COR-L47 (cell line): ENCODE measurements at places on chromosomes 2 and 18.

DNA sequence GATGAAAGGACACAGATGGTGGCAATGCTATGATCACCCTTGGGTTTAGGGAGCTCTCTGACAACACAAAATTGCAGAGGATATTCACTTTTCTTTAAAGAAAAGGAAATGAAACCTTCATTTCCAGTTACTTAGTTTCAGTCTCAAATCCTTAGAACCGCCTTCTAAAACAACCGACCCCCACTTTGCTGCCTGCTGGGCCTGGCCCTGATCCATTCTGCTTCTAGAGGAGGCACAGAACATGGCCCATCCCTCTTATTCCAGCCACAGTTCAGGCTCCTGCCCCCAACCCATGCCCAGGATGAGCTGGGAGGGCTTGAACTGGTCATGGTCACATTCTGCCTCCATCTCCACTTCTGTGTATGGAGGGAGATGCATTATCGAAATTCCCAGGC is 311.6 kb downstream of the EN1 start:
- DNase-seq, result no peak

DNA sequence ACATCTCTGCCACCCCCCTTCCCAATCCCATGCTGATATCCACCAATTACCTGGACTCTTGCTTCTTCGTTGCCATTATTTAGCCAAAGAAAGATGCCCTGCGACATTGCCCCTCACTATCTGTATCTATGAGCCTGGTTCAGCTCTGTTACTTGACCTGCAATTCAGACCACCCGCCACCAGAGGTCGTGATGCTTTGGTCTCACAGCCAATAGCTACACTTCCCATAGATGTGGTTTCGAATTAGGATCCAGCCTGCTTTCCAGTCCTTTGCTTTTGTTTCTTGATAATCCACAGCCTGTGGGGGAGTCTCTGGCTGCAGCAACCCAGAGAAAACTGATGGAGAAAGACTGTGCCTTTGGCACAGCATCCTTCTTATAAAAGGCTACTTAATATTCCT is 239.4 kb downstream of the KLHL29 start:
- no peak for DNase-seq

DNA sequence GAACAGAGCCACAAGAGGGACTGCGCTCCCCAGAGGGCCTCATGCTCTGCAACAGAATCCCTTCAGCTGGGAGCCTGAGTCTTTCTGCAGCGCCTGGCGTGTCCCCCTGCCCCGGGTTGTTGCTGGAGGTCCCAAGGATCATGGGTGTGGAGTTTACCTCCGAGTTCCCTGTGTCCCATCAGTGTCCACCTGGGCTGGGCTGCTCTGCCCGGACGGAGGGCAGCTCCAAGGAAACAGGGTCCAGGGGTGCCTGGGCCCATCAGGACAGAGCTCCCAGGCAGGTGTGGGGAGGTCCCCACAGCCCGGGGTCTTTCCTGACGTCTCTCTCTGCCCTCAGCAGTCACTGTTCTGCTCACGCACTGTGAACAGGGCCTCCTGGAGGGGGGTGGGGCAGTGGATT is 63.5 kb downstream of the EMILIN2 start:
- no peak for DNase-seq

DNA sequence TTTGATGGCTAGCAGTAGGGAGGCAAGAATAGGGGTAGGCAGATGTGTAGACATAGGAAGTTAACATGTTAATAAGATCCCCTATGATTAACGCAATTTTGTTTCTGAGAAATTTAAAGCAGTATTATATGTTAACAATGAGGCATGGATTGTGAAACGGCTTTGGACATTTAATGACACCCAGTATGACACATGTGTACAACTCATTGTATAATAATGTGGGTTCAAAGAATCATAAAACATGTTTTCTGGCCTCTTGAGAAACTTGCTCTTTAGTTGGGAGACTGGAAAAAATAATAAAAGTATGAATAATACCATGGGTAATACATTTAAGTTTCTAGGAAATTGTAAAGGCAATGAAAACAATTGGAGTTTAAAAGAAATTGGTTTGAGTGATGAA is 332.1 kb upstream of the CDH20 start:
- DNase-seq, result no peak

DNA sequence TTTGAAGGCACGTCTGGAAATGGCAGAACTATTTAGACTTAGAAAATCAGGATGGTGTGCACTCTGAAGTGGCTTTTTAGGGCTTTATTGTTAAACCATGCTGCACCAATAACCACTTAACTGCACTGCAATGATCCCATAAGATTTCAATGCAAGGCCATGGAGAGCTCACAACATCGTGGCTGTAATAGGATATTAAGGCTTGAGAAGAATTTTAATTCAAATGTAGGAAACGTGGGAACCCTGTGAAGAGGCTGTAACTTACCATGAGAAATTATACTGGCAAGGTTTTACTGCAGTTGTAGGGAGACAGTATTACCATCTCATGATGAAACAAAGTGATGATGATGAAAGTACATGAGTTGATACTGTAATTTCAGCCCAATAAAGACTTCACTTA is 242.5 kb downstream of the AFF3 start:
- no peak for DNase-seq

- peak; percentile 89 for DNase-seq
Observed at GRCh38 chr18:56770097-56770496, 118.9 kb downstream of the WDR7 start.
